MCF 10A (cell line): ENCODE measurements at places on chromosomes 5 and 9.

DNA sequence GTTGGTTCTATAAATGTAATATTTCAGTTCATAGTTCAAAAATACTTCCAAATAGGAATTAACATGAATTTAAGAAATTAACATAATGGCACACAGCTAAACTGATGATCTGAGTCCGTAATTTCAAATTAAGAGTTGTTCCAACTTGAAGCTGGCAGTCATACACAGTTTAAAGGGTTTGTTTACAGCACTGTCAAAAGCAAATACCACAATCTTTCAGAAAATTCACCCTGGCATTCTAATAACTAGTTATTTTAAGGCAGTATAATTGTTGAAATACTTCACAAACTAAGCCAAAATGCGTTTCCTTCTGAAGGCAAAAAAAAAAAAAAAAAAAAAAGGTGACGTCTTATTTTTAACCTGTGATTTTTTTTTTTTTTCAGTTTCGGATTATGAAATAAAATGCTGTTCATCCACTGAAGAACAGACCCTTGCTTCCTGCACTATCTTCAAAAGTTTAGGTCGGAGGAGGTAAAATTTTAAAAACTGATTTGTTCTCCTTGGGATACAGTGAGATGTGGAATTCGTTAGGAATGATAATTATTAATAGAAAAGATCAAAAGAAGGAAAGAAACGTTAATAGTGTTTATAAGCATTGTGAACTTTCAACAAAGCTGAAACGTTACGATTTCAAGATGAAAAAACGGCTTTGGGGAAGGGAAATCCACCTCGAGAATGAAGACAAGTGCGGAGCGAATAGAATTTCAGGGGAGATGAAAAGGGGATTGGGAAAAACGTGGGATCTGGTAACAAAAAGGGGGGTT, 850 bp downstream of the IL6ST start:
- DNase-seq, result no peak

DNA sequence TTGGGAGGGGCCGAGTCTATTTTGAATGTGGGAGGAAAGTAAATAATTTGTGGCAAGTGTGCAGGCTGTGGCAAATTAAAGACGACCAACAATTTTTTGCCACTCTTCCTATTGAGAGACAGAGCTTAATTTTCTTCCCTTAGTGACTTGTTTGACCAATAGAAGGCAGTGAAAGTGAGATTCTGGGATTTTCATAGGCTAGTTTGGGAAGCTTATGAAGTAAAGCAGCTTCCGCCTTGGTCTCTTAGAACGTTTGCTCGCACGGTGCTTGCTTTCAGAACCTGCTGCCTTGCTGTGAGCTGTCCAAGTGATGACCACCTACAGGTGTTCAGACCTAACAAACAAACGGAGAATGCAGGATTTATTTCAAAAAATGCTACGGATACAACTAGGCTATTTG, 6.7 kb upstream of the OR1N2 start:
- DNase-seq, result no peak

- DNase-seq, result peak; percentile 17
Measured at GRCh38 chr5:63255594-63255993, 677.0 kb downstream of the LRRC70 start.

GRCh38 chr5:30279237-30279636, 914.2 kb upstream of the CDH6 start:
- peak; percentile 6 for DNase-seq

DNA sequence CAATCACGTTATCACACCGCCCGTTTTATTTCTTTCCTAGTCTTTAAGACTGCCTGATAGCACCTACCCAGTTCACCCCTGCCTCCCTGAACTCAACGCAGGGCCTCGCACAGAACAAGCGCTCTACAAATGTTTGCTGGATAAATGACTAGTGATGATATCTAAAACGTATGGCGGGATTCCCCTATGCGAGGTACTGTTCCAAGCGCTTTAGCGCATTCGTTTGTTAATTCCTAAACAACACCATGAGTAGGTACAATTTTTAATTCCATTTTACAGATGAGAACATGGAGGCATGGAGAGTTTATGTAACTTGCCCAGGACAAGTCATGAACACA, 6.6 kb downstream of the POU4F3 start:
- DNase-seq, result no peak

GRCh38 chr5:134435560-134435959, 23.9 kb upstream of the CDKN2AIPNL start:
- DNase-seq, result peak; percentile 90

- DNase-seq, result no peak
Measured at GRCh38 chr5:59917121-59917520, 23.6 kb upstream of the PDE4D start.

GRCh38 chr5:41821051-41821450, 49.2 kb downstream of the OXCT1 start:
- DNase-seq, result no peak

DNA sequence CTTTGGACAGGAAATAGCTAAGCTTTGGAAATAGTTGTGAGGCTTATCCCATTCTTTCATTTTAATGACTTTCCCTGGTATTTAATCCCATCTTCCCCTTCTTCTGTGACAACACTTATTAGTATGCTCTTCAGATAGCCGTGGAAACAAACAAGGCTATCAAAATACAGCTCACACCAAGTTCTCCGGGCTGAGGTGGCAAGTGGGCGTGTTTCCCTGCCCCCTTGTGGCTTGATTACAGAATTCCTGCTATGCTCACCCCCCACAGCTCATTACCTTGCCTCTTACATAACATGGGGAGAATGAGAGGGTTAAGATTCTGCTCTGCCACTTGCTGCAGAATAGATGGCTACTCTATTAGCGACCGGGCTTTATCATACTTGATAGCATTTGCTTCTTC, 437.1 kb upstream of the TLE4 start:
- DNase-seq, result peak; percentile 43

GRCh38 chr5:158466191-158466590, 607.2 kb upstream of the CLINT1 start:
- DNase-seq, result no peak

DNA sequence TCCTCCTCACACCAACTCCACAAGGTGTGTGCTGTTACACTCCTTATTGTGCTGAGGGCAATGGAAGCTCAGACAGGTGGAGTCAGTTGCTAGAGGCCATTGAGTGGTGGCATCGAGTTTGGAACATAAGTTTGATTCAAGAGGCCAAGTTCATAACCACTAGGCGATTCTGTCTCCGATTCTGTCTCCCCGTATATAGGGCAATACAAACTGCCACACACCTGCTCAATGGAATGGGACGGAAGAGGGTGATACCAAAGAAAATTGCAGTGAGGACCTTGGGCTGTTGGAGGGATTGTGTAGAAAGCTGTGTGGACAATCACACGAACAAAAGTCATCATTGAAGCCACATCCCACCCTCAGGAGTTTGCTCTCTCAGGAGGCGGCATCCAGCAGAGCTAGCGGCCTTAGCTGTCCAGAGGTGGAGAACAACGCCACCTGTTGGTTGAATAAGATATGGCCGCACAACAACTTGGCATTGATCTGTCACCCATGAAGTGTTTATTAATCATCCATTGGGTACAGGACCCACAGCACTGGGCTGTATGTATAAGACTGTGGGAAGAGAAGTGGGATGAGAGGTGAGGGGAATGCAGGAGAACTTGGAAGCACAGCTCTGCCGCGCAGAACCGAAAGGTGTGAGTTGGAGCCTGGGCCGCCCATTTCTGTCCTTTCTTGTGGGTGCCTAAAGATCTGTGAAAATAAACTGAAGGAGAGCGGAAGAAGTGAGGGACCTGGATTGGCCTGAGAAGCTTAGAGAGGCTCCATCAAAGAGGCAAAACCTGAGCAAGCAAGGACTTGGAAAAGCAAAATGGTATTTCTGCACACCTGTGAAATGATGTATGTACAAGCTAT, 16.1 kb upstream of the NEUROG1 start:
- DNase-seq, result peak; percentile 87

GRCh38 chr5:59097712-59098111, 514.8 kb downstream of the RAB3C start:
- no peak for DNase-seq

- DNase-seq, result no peak
Measured at GRCh38 chr5:133775584-133776304, 163.4 kb upstream of the FSTL4 start.

DNA sequence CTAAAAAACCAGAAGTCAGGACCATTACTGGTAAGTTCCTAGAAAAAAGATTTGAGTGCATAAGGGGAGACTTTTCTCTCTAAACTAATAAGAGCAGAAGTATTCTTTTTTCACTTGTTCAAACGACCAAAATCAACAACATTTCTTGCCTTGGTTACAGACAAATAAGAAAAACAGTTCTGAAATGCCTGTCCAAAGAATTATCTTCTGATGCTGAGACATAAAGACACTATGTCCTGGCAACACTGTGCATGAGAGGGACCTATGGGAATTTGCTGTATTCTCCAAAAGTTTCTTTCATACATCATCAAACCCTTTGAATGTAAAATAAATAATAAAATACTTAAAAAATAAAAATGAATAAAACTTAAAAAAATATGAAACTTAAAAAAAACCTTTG, 50.4 kb downstream of the ZNF474 start:
- no peak for DNase-seq

GRCh38 chr9:9901624-9902023, 711.2 kb downstream of the PTPRD start:
- DNase-seq, result no peak

DNA sequence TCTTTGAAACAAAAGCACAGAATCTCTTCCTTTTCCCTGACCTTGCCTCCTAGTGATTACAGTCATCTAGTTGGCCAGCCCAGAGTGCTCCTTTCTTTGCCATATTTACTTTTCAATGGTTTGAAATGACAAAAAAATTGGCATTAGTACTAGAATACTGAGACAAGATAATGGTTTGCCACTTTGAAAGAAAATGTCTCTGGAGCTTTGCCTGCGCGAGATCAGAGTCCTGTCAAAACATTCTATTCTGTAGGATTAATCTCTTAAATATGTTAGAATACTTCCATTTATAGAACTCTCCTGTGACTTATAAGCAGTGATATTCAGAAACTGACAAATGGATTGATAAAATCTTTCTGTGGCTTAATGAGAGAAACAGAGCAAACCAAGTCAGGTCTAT, 484.0 kb upstream of the IZUMO3 start:
- DNase-seq, result no peak

- DNase-seq, result no peak
Measured at GRCh38 chr5:179242676-179243075, 102.6 kb downstream of the ADAMTS2 start.

DNA sequence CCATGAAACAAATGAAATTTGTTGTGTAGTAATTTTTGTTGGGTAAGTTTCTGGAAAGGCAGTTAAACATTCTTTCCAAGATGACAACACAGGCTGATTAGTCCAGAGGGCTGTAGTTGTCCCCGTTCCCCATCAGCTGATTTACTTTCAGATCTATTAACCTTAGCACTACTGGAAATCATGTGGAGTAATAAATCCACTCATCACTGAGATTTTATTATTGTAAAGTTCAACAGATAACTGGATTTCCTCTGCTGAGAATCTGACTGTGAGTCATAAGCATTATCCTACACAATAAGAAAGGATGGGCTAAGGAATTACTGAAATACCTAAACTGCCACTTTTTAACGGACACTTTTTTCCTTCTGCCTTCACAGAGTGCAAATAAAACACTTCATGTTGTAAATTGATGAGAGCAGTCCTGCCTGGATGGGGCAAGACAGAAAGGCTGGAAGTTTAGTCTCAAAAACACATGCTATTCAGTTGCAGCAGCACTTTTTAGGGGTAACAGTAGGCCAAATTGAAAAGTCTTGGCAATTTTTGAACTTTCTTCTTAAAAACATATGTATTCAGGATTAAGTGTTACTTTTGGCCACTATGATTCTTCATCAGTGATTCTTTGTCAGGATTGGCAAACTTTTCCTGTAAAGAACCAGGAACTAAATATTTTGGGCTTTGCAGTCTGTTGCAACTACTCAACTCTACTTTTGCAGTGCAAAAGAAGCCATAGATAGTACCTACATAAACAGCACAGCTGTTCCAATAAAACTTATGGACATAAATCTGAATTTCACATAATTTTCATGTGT, 7.0 kb downstream of the STOM start:
- DNase-seq, result peak; percentile 47

DNA sequence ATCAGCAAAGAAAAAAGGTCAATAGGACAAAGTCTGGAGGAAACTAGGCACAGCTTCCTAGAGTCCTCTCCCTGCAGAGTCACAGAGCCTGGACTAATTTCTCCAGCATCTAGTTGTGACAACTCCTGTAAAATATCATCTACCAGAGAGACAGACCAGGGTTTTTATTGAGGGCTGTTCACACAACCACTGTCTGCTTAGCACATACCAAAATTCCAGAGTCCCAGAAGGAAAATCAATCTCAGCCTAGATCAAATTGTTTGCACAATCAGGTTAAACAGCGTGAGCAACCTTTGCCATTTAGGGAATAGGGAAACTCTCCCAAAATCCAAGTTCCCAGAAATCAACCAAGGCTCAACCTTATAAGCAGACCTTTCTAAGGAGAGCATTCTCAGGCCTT, 190.3 kb downstream of the SYK start:
- DNase-seq, result peak; percentile 39

DNA sequence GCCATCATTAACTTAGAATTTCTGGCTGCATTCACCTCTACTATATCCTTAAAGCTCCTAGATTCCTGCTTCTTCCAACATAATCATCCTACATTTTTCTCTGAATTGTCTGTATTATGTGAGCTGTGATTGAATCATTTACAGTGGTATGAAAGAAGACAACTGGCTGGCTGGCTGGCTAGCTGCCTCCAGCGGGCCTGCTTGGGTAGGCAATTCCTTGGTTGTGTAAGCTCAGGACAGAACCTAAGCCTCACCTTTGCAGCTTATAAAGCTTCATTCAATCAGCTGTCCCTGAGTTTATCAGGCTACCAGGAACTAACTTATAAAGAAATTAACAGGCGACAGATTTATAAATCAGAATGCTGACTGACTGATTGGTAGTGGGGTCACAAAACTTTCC, 162.7 kb upstream of the NR3C1 start:
- DNase-seq, result no peak

- peak; percentile 74 for DNase-seq
Measured at GRCh38 chr5:57482671-57483106, at the start of gene ACTBL2. Gene ACTBL2 (minus strand): TSS chr5:57482811. CDS start chr5:57482707, 104 bp downstream.

DNA sequence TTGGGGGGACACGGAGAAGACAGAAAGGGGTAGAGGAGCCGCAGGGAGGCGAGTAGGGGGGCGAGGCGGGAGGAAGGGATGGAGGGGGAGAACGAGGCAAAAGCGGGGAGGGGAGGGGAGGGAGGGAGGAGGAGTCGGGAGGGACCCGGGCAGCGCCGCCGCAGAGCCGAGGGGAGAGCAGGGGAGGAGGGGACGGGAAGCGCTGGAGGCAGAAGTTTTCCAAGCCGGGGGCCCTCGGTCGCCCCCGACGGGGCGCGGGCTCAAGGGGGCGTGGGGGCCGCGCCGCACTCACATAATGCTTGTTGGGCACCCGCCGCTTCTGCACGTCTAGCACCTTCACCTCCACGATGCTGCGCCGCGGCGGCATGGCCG, 353 bp downstream of the SH3PXD2B start:
- DNase-seq, result peak; percentile 44

DNA sequence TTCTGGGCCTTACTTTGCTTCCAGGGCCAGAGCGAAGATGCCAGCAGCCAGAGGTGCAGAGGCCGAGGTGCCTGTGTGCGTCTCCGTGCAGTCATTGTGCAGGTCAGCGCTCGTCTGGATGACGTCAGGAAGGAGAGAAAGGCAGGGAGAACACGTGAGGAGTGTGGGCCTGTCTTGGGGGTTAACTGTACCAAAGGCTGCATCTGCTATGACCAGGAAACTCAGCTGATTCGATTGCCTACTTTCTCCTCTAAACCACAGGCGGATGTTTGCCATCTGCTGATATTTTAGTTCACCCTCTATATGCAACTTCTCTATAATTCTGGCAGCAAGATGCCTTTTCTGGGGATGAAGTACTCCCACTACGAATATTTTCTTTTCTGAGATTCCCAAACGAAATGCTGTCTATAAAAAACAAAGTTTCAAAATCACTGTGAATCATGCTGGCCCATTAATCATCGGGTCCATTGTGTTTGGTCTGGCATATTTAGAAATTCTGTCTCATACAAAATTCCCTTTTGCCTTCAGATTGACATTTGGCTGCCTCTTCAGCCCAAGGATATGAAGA, 24.8 kb downstream of the PCSK1 start:
- DNase-seq, result peak; percentile 98
